ENCODE measurements at places on chromosomes 7 and 10.

DNA sequence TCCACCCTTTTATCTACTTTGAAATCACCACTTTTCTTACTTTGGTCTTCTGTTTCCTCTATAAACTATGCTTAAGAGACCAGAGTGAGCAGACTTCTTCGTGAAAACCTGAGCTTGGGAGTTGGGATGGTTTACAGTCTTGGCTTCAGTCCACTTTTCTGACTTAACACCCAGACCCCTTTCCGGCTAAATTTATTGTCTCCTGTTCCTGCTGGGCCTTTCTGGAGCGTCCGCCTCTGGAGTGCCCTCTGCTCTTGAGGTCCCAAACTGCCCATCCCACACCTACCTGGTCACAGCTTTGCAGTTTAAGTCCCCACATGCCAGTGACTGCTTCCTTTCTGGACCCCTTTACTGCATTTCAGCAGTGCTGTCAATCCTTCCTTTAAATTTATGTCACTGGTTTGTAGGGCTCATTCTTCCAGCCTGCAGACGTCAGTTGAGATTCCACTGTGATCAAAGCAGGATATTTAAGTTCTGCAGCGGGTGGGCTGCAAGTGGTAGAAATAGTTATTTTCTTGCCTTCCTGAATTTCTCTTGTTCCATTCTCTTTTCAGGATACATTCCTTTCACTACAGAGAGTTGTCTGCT is 80.3 kb downstream of the KAT6B start:
- DNase-seq = no peak

GRCh38 chr7:30899630-30900029 is 12.0 kb upstream of the AQP1 start:
- no peak for DNase-seq

- DNase-seq = no peak
Observed at GRCh38 chr10:118032564-118032963, 14.2 kb downstream of the RAB11FIP2 start.

GRCh38 chr10:79292891-79293746 is 54.1 kb upstream of the PPIF start:
- DNase-seq = no peak

- DNase-seq = no peak
Observed at GRCh38 chr10:101607124-101607523, 19.0 kb downstream of the DPCD start.

GRCh38 chr7:7919449-7919945 is 49.1 kb upstream of the GLCCI1 start:
- DNase-seq = no peak

GRCh38 chr7:46943996-46944395 is 637.9 kb downstream of the TNS3 start:
- no peak for DNase-seq

GRCh38 chr7:115233809-115234208 is 311.9 kb downstream of the MDFIC start:
- DNase-seq = no peak

GRCh38 chr10:92965314-92965713 is 95.3 kb upstream of the CYP26C1 start:
- DNase-seq = no peak

DNA sequence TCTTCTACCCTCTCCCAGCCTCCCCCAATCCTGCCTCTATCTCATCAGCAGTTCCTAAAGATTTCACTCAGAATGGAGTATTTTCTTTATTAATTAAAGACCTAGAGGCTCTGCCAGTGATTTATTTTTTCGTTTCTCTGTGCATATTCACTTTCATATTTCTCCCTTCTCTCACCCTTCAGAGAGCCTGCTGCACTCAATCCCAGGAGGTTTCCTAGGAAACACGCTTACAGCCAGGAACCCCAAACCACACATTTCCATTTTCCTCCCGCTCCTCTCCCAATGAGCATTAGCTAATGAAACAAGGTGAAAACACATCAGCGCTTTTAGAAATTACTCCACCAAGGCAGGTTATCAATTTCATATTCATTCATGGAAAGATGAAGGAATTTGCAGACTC is 180.2 kb downstream of the FRMD4A start:
- no peak for DNase-seq

DNA sequence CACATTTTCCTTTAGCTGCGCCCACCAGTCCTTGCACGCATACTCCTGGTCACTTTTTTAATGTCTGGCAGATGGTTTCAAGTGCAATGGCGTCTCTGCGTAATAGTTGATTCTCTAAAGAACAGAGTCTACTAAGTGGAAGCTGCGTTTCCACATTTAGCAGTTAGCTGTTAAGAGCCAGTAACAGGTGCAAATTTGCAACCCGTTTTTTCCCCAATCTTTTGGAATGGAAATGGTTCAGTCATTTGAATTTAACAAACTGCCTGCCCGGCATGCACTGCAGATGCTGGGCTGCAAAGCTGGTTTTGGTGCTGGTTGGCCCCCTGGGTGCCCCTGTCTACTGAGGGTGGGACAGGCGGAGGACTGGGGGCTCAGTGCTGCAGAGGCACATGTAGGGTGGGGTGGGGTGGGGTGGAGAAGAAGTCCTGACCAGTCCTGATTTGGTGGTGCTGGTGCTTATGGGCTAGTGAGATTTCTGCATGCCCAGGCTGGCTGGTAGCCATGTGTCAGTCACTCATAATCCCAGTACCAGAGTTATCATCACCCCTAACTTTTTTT is 43.9 kb downstream of the CUX1 start:
- DNase-seq = no peak

GRCh38 chr10:2137549-2138174 is 400.3 kb upstream of the ADARB2 start:
- DNase-seq = no peak

DNA sequence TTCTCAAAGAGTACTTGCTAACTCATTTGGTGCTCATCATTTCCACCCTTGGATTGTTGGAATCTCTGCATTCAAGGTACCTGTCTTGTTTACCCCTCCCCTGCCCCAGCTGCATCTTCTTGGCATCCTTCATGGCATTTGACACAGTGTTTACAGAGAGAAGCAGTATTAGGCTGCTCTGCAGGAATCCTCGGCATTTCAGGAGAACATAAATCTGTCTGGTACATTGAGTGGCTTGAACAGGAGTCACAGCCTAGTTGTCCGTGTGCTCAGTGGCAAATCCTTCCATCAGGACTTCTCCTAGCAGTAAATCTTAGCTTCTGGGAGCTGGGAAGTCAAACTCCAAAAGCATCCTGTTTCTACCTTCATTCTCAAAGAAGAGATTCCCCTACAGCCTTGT is 136.8 kb upstream of the YAE1 start:
- no peak for DNase-seq

- no peak for DNase-seq
Observed at GRCh38 chr7:108418946-108419345, 37.3 kb downstream of the NRCAM start.

GRCh38 chr10:19977097-19977521 is 160.9 kb downstream of the PLXDC2 start:
- DNase-seq = no peak

DNA sequence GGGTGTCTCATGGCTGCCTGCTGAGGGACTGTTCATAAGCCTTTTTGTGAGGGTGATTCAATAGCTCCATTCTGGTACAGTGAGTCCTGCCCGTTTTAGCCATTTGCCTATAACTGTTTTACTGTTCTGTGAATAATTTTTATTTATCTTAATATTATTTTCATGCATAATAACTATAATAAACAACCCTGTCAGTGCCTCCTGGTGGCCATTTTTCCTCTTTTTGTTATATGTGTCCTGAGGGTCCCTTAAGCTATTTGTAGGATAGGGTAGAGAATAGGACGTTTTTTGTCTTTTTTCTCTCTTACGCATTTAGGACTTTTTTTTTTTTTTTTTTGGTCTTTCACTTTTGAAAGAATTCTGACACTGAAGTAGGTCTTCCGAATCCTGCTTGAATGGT is 2.9 kb downstream of the C1QL3 start:
- DNase-seq = no peak

DNA sequence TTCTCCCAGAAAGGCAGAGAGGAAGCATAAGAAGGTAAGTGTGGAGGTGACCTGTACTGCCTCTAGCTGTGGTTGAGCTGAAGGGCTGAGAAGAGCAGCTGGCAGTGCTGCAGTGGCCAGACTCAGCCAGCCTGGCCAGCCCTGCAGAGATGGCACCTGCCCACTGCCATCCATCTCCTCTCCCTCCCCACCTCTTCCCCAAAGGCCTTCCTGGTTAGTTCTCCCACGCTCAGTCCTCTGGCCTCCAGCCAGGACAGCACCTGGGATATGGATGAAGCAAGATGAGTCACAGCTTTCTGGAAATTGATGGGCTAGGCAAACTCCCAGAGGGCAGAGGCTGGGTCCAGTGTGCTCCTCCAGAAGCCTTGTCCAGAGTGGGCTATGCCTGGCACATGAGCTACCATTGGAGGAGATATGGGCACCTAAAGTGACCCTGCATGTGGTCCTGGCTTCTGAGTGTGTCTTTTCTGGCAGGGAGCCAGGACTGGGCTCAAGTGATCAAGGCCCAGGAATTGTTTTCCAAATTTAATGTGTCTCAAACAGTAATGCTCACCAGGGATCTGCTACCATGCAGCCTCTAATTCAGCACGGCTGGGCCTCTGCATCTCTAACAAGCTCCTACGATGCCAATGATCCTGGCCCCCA is 81.0 kb upstream of the CACUL1 start:
- peak; percentile 89 for DNase-seq

GRCh38 chr10:10589540-10590303 is 427.9 kb upstream of the CELF2 start:
- no peak for DNase-seq

GRCh38 chr7:141263508-141263907 is 189.6 kb downstream of the TMEM178B start:
- no peak for DNase-seq

DNA sequence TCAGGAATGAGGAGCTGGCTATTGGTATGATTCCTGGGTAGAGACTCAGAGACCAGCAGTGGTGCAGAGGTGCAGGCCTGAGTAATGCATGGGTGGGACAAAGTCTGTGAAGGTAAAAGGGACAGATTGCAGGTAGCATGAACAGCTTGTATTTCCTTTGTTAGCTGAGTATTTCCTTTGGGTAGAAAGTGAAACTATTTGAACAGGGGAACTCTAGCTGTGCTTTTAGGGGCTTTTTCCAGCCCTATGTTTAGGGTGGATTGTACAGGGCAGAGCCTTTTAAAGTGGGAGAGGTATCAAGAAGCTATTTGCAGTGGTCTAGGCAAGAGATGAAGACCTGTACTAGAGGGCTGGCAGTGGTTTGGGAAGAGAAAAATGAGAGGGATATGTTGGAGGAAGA is 739.9 kb downstream of the REEP3 start:
- DNase-seq = no peak

DNA sequence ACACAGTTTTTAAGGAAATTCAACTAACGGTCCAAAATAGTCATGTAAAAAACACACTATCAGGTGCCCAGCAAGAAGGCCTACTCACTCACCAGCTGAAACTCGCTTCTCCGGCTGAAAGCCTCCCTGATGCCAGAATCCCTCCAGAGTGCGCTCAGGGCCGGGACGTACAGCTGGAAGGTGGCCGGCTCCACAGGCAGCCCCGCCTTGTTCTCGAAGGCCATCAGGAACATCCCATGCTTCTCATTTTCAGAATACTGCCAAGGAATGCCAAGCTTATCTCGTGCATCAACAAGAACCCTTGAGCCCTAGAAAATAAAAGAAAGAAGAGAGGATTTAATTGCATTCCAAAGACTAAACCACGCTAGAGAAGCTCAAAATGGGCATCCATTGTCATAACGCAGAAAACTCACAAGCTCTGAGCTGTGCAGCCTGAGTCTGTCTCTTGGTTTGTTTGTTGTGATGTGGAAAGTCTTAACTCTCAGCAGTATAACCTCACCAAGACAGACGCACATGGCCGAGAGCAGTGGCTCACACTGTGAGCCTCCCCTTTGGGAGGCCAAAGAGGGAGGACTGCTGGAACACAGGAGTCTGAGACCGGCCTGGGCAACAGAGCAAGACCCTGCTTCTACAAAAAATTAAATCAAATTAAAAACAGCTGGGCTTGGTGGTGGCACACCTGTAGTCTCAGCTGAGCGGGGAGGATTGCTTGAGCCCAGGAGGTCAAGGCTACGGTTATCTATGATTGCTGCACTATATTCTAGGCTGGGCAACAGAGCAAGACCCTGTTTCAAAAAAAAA is 49.1 kb downstream of the GNA12 start:
- DNase-seq = no peak

DNA sequence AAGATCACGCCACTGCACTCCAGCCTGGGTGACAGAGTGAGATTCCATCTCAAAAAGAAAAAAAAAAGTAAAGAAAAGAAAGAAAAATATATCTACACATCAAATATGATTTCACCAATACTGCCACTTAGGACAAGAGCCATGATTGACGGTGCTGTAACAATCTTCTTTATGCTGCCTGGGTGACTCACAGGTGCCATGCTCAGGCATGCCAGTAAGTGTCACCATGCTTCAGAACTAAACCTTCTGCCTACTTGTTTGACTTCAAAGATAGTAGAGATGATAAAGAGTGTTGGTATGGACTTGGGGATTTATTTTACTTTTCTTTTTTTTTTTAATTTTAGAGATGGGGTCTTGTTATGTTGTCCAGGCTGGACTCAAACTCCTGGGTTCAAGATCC is 33.6 kb upstream of the DNMBP start:
- DNase-seq = peak; percentile 69

GRCh38 chr7:148478551-148478950 is 112.0 kb upstream of the C7orf33 start:
- DNase-seq = no peak

DNA sequence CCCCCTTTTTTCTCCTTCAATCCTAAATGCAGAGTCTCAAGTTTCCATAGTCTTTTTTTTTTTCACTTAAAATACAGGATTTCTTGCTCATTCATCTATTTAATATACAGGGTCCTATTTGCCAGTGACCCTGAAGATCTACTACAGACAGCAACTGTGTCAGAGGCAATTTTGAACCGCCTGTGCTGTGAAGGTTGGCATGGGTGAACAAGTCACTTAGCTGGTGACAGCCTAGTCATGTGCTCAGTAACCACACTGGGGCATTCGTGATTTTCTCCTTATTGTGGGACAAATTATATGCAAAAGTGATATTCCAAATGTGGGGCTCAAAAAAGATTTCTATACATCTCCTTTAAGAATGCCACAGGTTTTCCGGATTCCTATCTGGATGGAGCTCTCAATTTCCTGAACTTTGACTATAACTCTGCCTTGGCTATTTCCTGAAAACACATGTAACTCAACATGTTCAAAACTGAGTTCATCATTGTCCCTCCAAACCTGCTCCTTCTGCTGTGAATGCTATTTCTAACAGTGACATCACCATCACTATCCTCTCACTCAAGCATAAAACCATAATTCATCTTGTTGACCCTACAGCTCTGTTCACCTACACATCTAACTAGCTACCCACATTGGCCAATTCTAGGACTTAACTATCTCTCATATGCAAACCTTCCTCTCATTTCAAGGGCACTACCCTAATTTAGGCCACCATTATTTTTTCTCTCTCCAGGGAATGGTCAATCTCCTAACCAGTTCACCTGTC is 36.7 kb downstream of the CDK6 start:
- DNase-seq = no peak

DNA sequence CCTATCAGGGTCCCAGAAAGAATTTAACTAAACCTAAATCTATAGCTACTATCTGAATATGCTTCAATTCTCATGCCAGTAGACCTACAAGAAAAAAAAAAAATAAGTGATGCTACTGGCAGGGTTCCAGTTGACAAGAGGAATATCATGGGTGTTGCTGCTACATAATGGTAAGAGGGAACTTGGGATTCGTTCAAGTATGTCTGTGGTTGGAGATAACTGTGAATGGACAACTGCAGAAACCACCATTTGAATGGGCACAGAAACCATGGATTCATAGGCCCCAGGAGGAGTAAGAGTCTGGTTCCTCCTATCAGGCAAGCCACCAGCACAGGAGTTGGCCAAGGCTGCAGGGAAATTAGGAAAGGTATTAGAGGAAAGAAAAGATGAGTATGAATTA is 287.6 kb upstream of the HGF start:
- DNase-seq = no peak

GRCh38 chr10:84204610-84205009 is 10.3 kb downstream of the CDHR1 start:
- no peak for DNase-seq

Data from PC-9 (cell line).